NCI-H2081 treated with DMSO at 0.1 percent for 48 hours (cell line): ENCODE measurements at places on chromosomes 5 and 9.

DNA sequence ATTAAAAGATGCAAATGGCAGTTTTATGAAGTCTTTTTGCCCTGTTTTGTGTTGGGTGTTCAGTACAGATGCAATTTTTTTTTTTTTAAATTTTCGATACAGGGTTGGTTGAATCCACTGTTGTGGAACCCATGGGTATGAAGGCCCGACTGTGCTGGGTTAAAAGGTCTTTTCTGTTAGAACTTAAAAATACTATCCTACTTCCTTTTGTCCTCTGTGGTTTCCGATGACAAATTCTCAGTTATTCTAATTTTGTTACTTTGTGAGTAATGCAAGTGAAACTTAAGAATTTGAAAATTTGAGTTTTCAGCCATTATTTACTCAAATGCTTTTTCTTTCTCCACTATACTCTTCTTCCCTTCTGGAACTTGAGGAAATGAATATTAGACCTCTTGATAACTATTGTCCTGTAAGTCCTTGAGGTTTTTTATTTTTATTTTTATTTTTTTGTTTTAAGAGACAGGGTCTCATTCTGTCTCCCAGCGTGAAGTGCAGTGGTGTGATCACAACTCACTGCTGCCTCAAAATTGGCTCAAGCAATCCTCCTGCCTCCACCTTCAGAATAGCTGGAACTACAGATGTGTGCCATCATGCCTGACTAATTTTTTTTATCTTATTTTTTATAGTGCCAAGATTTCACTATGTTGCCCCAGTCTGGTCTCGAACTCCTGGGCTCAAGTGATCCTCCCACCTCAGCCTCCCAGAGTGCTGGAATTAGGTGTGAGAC lies 67.5 kb downstream of the ZCCHC7 start:
- DNase-seq: no peak

DNA sequence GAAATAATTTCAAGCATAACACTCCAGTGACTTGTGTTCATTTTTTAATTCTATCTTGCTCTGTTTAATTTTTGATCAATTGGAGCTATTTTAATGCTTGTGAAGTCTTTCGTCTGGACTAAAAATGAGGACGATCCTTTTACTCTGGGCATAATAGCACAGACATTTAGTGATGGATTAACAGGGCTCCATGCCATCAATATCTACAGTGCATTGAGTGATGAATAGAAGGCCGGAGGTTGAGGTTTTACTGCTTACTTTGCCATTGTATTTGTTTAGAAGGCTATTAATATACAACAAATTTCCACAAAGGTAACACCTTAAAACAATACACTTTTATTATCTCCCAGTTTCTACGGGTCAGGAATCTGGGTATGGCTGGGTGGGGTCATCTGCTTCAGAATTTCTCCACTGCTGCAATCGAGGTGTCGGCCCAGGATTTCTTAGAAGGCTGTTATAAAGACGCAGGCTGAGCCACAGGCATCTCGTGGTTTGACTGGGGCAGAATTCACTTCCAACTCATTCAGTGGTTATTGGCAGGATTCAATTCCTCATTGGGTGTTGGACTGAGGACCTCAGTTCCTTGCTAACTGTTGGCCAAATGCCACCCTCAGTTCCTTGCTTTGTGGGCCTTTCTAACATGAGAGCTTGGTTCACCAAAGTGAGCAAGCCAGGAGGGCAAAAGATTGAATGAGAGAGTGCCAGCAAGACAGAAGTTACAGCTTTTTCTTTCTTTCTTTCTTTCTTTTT lies 265.4 kb upstream of the VLDLR start:
- no peak for DNase-seq

- DNase-seq: no peak
Measured at GRCh38 chr9:32706004-32706724, 70.7 kb upstream of the TAF1L start.

- DNase-seq: no peak
Measured at GRCh38 chr9:132144708-132145365, 17.0 kb upstream of the NTNG2 start.

- no peak for DNase-seq
Measured at GRCh38 chr9:109455861-109456260, 42.2 kb downstream of the PTPN3 start.

DNA sequence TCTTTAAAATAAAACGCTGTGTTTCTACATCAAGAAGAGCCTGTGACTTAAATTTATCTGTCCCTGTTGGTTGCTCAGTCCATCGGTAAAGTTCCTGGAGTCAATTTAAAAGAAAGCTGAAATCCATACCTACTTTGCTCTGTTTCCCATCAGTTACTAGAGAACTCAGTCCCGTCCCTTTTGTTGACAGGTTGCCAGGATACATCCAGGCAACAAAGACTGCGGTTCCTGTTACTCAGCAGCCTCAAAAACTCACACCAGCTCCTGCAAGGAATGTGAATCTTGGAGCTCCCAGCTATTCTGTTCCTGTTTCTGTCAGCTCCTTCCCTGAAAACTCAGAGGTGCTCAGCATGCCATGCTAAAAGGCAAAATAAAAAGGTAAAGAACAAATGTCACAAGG lies at the start of gene ZNF474:
TSS of gene ZNF474 (plus strand) at position 241 of the 400 bp plus-strand sequence. CDS start 22,445 bp downstream, outside the sequence.
- DNase-seq: no peak

DNA sequence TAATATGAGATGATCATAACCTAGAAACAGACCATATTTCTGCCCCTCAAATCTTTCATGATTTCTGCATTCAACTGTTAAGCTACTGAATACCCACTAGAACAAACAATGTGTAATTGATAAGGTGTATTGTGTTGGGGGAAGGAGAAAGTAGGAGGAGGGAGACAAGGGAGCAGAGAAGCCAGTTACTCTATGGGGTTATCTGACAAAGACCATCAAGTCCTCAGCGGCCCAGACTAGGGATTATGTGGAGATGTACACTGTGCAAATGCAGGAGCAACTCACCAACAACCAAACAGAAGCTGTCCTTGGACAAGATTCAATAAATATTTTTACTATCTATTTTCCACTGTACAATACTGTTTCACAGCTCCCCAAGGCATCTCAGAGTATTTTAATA lies 2.7 kb downstream of the NRG2 start:
- DNase-seq: no peak

DNA sequence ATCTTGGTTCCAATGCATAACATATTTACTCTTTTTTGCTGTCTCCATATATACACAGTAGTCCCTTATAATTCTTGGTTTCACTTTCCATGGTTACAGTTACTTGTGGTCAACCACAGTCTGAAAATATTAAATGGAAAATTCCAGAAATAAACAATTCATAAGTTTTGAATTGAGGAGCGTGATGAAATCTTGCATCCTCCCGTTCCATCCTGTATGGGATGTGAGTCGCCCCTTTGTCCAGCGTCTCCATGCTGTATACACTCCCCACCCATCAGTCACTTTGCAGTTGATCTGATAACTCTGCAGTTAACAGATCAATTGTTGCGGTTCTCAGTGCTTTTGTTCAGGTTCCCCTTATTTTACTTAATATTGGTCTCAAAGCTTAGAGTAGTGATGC lies 11.5 kb upstream of the FAF2 start:
- no peak for DNase-seq

DNA sequence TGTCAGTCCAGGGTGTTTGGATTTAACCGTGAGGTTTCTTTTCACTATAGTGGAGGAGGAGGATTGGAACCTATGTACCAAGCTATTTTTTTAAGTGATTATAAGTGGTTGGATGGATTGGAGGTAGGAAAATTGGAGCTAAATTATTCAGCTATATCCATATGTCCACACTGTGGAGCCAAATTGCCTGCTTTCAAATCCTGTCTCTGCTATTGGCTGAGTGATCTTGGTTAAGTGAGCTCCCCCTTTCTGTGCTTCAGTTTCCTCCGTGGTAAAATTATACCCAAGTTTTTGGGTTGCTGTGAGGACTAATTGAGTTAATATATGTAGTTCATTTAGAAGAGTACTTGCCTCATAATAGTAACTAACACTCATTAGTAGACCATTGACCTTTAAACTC lies 2.5 kb downstream of the CENPP start:
- DNase-seq: peak; percentile 35

DNA sequence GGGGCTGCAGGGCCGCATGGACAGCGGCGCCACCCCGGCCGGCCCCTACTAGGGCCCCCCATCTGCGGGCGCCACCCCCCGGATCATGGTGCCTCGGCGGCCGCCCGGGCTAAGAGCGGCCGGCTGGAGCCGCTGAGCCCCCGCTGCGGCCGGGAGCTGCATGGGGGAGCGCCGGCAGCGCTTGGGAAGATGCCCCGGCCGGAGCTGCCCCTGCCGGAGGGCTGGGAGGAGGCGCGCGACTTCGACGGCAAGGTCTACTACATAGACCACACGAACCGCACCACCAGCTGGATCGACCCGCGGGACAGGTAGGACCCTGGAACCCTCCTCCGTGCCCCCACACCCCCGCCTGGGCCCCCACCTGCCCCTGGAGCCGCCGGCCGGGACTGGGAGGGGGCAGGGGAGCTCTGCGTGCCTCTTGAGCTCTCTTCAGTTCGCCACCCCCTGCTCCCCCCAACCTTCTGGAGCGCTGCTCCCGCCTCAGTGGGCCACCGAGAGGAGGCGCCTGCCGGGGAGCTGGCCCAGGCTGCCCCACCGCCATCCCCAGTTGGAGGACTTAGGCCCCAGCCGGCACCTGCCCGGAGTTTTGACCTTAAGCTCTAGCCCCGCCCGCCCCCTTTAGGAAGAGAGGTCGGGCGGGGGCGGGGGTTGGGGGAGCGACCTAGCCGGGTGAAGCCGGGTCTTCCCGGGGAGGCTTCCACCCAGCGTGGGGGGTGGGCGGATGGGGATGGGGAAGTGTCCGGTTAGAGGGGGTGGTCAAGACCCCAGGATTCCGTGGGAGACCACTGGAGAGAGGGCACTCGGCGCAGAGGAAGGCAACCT lies 730 bp downstream of the WWC1 start:
- DNase-seq: no peak

- DNase-seq: no peak
Measured at GRCh38 chr9:126615791-126616447, 2.2 kb downstream of the LMX1B start.

- DNase-seq: no peak
Measured at GRCh38 chr5:213803-214395, 4.1 kb downstream of the CCDC127 start.

DNA sequence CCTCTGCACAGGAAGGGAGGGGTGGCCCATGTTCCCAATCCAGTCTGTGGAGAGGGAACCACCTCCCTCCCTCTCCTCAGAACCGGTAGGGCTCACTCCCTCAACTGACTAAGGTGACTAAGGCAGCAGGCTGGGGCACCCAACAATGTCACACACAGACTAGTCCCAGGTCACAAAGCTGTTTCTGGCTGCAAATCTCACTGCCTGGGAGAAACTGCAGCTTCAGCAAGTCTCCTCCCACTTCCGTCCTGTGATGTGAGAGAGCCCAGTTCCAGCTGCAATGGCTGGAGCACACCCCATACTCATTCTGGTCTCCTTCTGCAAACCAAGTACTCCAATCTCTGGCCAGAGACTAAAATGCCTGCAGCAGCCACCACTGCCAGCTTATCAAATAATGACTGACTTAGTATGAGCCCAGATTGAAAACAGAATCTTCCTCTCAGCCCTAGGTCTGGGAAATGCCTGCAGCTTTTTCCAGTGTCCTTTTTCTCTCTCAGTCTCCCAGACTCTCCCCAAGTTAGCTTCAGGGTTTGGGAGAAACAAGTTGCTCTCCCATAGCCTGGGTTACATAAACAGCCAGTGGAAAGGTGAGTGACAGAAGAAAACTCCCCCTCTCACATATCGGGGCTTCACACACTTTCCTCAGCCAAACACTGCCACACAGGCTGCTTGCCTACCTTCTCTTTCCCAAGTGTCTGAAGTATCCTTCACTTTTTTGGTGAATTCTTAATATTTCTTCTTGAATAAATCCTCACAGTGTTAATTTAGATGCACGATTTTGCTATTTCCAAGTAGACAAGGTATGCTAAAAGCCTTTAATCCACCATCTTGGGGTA lies 247.4 kb upstream of the RASA1 start:
- DNase-seq: no peak

DNA sequence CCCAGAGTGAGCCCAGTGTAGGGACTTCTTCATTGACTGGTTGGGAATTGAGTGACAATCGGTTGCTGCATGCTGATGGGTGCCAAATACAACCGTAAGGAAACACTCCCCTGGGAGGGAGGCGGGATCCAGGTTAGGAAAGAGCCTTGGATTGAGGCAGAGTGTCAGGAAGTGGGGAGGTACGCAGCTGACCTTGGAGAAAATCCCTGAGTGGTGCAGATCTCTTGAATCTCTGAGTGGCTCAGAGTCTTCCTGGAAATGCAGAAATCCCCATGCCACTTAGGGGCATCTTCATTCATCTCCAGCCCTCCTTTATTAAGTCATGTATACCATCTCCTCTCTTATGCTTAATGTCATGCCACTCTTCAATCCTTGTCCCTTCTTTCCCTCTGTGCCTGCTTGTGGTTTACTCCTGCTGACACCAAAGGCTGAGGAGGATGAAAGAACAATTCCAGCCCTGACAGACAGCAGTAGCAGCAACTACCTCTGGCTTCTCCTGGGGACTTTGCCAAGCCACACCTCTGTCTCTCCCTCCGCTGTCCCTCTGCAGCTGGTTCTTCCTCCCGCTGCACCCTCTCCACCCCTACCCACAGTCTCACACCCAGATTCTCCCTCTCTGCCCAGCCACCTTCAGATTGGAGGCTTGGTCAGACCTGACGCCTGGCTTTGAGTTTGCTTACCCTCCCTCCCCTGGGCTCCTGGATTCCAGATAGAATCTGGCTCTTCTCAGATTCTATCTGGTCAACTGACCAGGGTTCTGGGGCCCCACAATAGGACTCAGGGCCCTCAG lies 14.1 kb upstream of the LCP2 start:
- no peak for DNase-seq

DNA sequence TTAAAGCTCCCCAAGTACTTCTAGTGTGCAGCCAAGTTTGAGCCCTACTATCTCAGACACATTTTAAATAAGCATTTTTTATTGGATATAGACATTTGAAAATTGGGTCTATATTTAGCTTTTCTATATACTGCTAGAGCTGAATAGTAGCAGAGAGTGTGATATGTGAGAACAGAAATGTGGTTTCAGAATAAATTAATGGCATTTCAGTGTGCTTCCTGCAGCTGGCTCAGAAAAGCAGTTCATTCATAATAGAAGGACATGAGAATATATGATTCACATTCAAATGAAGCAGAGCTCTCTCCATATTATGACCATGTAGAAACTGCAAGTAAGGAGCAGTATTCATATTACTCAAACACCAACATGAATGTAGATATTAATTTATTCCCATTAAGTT lies 464.0 kb downstream of the PTPRD start:
- no peak for DNase-seq

DNA sequence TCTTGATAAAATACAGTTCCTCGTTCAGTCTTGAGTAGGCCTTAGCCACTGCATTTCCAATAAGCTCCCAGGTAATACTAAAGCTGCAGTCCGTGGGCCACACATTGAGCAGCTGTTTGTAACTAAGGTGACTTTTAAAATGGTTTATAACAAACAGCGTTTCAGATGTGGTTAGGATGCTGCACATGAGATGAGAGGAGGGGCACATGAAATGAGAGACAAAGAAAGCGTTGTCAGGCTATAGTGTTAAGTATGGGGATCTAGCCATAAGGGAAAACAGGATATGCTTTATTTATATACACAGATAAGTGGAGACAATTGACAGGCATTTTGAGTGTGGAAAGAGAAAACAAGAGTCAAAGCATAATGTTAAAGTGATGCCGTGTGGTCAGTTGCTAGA lies 89.9 kb downstream of the PAM start:
- no peak for DNase-seq
